ENCODE measurements at places on chromosomes 13 and 19.
A peak's percentile ranks its signal among the peaks of the same experiment; 100 is the strongest.

- peak; percentile 55 for DNase-seq
Measured at GRCh38 chr13:46831588-46832194, 34.7 kb upstream of the ESD start.

- DNase-seq: no peak
Measured at GRCh38 chr19:28021259-28022185, 1191.4 kb downstream of the UQCRFS1 start.

DNA sequence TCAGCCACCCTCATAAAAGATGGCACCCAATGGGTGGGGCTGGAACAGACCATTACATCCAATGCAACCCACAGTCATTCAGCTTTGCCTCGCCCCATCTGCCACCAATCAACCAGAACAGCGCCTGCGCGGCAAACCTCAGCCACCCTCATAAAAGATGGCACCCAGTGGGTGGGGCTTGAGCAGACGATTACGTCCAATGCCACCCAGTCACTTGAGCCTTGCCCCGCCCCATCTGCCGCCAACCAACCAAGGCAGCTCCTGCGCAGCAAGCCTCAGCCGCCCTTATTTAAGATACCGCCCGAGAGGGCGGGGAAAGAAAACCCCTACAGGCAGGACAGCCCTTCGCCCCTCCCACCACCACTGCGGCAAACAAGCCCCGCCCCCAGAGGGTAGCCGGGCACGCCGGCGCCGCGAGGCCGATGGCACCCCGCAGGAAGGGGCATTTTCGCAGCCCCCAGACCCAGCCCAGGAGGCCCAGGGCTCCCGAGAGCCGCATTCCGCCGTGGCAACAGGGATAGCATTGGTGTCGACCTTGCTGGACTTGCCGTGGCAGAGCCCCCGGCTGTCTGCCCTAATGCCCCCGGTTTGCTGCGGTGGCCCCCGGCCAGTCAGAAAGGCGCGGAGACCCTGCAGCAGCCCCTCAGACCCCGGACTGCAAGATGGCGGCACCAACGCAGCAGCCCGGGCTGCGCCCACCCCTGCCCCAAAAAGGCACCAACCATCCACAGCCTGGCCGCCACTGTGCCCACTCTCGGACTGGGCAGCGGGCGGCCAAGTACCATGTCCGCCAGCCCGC, 675 bp downstream of the PEG3 start:
- DNase-seq: peak; percentile 97

GRCh38 chr19:48353677-48354076, 10.1 kb downstream of the TMEM143 start:
- DNase-seq: no peak

DNA sequence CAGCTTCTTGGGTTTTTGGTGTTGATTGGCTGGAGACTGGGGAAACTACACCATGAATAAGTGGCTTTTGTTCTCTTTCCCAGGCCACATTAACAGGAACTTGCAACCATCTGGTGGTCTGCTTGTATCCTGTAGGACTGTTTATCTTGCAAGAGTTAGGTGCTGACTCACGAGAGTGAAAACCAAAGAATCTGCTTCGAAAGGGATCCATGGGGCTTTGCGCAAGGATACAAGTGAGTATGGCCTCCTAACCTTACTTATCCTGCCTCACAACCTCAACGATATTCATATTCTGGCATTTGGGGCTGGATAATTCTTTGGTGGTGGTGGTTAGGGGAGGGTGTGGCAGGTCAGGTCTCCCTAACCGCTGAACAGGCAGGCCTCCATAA, 4.7 kb upstream of the SIGLECL1 start:
- DNase-seq: no peak

- no peak for DNase-seq
Measured at GRCh38 chr13:20451397-20451796, 74.3 kb downstream of the CRYL1 start.

GRCh38 chr19:14985133-14985532, 5.5 kb upstream of the SLC1A6 start:
- no peak for DNase-seq

- no peak for DNase-seq
Measured at GRCh38 chr13:43694146-43694664, 92.6 kb downstream of the ENOX1 start.

DNA sequence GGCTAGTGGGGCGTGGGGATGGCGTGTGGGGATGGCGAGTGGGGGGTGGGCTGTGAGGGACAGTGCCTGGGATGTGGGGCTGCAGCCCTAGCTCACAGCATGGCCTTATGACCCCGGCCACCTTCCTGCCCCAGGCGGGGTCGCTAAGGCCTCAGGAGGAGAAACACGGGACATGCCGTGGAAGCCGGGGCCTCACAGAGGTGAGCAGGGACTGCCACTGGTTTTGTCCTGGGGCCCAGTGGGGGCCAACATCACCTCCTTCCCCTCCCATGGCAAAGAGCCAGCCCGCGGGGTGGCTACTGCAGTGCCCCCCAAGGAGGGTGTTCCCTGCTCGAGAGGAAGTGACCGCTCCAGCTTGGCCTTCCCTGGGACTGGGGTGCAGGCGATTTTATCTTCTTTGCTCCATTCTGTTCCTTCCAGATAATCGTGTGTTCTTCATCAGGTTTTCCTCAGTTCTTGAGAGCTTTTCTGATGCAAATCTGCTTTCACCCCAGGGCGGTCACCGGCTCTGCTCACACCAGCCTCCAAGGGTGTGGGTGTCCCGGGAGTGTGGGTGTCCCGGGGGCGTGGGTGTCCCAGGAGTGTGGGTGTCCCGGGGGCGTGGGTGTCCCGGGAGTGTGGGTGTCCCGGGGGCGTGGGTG, 1.2 kb downstream of the F7 start:
- DNase-seq: no peak

DNA sequence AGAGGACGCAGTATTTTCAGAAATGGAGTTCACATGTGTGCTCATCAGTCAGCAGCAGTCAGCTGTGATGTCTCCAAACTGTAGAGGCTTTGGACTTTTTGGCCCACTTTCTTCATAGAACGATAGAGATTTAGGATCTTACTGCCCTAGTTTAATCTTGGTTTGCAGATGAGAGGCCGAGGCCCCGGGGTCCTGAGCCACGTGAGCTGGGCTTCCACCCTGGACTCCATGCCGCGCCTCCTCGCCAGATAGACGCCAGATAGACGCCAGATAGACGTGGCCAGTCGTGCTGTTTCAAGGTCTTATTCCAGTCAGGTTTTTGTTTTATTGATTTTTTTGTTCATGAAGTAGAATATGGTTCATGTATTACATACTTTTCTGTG, 11.7 kb upstream of the MCF2L start:
- no peak for DNase-seq

DNA sequence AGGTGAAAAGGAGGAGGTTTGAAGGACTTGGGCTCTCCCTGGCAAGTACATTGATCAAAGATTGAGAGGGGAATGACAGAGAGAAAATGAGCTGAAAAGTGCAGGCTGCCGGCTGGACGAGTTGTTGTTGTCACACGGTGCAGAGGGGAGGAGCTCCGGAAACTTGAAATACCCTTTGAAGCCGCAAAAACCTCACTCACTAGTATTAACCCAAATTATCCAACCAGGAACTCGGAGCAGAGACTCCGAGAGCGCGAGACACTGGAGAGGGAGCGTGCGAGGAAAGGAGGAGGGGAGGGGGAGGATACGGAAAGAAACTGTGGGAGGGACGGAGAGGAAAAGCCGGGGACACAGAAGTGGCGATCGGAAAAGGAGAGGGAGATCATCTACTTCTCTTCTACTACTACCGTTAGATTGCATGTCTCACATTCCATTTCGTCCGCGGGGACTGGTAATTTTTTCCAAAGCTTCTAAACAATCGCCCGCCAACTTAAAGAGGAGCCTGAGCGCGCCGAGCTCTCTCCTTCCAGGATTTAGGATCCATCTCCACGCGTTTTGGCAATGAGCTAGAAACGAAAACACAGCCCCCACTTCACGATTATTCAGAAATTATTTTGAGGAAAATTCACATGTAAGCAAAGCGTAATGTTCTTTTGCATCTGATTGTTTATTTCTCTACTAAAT, at the start of gene DACH1:
Gene DACH1 (minus strand): TSS at position 74 of the 684 bp plus-strand sequence.
- DNase-seq: peak; percentile 95

GRCh38 chr19:49336482-49337266, 1.5 kb downstream of the CD37 start:
- DNase-seq: no peak

DNA sequence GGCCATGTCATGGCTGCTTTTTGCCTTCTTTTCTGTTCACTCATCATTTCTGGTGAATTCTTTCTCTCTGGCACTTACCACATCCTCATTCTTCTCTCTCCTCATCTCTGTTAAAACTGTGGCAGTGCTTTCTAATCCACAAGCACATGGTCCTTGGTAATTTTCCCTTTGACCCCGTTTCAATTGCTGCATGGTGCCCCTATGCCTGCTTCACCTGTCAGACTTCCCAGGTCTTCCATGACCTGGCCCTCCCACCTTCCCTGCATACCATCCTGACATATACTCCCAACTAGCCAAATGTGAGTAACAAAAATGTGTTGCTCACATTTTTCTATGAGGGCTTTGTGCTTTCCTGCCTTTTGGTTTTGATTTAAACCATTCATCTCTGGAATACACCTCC, 286.5 kb downstream of the MTUS2 start:
- no peak for DNase-seq

Measured in renal pelvis (tissue), 12 donors.